ENCODE measurements at places on chromosomes 3 and 15. TPM values are rescaled to one million over a fixed set of nuclear protein-coding genes. Genes with fewer than 3 reads are reported as not detected.

DNA sequence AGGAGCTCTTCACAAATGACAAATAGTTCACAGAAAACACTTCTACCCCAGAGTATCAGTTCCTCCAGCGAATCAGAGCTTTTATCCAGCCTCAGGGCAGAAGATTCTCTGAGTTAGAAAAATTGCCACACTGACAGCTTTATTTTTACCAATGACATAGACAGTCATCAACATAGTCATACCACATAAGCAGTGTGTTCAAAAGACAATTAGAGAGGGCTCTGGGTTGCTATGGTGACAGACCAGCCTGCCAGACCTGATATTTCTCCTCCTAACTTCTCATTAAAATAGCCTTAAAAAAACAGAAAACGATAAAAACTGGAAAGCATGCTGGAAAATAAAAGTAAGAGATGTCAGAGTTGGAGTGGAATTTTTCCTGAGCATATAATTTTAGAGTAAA lies 45.9 kb upstream of the COL6A5 start:
- no peak for DNase-seq

DNA sequence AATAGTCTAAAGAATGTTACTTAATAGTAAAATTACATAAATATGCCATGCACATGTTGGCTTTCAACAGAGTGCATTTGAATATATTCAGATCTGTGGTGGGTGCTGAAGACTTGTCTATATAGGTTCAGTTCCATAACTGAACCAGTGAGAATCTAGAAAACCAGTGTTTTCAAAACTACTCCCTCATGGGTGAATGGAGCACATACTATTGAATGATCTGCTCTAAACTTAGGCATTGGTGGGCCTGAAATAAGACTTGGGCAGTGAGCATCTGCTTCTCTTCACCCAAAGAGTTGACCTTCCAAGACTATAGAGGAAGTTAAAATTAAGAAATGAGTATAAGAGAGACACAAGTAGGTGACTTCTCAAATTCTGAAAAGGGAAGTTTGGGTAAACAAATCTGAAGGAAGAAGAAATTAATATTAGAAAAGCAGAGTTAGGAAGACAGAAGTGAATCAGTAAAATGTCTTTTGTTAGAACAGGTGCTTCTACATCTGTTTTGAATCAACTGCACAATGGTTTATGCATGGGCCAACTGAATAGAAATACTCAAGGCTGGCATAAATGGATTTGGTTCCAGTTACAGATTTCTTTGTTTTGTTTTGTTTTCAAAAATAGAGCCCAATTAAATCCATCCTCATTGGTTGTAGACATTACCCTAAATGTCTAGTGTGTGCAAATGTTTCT lies 19.3 kb downstream of the ALCAM start:
- no peak for DNase-seq

ATP2C1 gene
- 57.2 TPM for total RNA-seq

GRCh38 chr3:63964681-63965485 lies 52.7 kb upstream of the SCAANT1 start:
- DNase-seq = no peak

TTC21A gene
- 1.2 TPM for total RNA-seq

GRCh38 chr15:34314491-34315490 lies 22.8 kb downstream of the SLC12A6 start:
- no peak for DNase-seq

- DNase-seq = no peak
Observed at GRCh38 chr3:185387646-185388045, 24.7 kb downstream of the MAP3K13 start.

DNA sequence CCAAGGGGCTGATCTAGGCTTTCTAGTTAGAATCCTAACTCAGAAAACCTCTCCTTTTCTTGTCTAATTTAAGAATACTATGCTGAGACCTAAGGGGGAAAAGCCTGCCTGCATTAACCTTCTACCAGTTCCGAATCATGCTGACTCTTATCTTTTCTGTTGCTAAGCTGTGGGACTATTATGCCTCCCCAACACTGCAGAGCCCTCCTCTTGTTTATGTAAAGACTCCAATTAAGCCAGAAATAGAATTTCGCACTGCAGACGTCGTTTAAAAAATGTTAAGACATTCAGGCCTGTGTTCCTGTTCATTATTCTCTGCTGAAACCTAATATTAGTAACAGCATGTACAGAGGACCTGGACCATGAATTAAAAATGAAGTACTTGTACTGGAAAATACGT lies 310.6 kb upstream of the ATP11B start:
- no peak for DNase-seq

DNA sequence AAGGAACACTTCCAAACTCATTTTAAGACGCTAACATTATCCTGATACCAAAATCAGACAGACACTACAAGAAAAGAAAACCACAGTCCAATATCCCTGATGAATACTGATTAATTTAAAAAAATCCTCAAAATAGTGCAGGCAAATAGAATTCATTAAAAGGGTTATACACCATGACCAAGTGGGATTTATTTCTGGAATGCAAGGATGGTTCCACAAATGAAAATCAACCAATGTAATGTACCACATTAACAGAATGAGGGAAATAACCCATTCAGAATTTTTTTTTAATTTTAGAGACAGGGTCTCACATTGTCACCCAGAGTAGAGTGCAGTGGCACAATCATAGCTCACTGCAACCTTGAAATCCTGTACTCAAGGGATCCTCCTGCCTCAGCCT lies 17.3 kb upstream of the AP4E1 start:
- DNase-seq = no peak

DNA sequence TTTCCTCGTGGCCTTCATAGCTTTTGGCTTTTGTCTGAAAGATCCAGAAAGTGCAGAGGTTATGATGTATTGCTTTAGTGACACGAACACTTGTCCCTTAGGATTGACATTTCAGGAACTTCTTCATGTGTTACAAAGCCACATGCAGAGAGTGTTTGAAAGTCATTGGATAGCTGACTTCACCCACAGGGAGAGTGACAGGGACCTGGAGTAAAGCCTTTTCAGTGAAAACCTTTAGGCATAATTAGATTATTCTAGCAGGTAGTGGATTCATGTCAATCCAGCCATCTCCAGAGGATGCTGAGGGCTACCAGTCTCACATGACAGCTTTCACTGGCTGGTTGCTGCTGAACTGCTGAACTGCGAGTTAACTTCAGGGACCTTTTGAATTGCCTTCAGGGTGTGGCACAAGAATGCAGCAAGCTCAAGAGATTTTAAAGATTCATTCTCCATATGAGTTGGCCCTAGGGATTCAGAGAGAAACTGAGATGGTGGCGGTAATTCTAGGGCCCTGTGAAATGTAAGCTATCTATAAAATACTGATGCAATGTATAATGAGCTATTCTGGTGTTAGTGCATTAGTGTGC lies 267.0 kb upstream of the GOLIM4 start:
- no peak for DNase-seq

ISG20 gene
- 1.8 TPM for total RNA-seq

- DNase-seq = no peak
Observed at GRCh38 chr3:59127071-59127470, 77.2 kb upstream of the CFAP20DC start.

CKMT1A gene
- total RNA-seq = 0.43 TPM

ZNF717 gene
- 7.5 TPM for total RNA-seq
